ENCODE measurements at places on chromosomes 7 and 10. TPM values are rescaled to one million over a fixed set of nuclear protein-coding genes. Genes with fewer than 3 reads are reported as not detected.

DNA sequence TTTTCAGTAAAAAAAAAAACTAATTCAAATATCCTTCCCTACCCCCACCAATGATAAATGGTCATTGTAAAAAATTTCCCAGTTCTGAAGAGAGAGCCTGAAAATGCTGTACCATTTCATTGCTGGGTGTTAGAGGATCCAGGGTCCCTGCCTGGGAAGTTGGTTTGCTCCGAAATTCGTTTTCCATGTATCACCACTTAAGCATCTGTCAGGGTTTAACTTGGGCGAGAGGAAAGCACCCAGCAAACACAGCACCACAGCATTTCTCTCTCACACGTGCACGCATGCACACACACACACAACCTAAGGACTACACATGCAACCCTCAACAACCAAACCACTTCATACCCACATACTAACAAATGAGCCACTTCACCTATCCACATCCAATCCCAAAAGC lies 42.1 kb upstream of the EMX2 start:
- ATAC-seq, result no peak

DNA sequence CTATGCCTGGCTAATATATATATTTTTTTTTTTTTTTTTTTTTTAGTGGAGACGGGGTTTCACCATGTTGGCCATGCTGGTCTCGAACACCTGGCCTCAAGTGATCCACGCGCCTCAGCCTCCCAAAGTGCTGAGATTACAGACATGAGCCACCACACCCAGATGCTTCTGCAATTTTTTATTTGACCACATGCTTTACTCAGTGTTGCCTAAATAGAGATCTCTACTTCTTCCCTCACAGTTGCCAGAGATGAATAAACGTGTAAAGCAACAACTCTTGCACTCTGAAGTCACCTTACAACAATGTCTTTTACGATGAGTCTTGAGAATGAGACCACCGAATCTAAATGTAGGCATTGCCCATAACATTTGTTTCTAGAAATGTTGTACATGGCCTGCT lies 107.9 kb upstream of the FRMD4A start:
- no peak for ATAC-seq

Gene FAM180A
- total RNA-seq, result 0.16 TPM

DNA sequence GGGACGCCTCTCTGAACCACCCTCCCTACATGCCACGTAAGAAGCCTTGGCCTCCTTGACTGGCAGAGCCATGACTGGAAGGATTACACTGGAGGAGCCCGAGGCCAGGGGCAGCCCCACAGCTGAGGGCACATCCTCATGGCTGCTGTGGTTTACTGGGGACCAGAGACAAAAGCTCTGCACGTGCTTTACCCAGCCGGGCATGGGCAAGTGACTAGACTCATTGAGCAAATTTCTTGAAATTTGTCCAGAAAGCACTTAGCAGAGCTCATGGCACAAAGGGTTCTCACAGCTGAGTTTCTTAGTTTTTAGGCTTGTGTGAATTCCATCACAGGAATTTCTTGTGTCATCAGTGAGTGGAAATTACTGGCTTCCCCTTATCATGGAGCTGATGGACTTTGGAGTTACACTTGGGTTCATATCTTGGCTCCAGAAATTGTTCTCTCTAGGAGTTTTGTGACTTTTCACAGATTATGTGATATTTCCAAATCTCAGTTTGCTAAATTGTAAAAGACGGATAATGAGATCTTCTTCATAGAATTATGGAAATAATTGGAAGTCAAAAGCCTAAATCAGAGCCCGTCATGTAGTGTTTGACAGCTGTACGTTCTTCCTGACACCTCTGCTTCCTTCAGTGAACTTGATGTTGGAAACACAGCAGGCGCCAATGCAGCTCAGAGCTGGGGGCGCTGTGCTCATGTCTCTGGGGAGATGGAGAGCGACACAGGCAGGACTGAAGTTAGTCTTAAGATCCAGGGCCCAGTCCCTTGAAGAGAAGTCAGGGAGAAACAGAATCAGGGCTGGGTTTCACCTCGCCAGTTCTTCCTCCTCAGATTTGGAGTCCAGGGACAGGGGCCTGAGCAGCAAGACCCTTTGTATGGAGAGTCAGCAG lies 47.7 kb upstream of the MGAM2 start:
- no peak for ATAC-seq

Gene NME8
- not detected for total RNA-seq

- ATAC-seq, result no peak
Observed at GRCh38 chr10:60967260-60967659, 23.3 kb upstream of the RHOBTB1 start.

DNA sequence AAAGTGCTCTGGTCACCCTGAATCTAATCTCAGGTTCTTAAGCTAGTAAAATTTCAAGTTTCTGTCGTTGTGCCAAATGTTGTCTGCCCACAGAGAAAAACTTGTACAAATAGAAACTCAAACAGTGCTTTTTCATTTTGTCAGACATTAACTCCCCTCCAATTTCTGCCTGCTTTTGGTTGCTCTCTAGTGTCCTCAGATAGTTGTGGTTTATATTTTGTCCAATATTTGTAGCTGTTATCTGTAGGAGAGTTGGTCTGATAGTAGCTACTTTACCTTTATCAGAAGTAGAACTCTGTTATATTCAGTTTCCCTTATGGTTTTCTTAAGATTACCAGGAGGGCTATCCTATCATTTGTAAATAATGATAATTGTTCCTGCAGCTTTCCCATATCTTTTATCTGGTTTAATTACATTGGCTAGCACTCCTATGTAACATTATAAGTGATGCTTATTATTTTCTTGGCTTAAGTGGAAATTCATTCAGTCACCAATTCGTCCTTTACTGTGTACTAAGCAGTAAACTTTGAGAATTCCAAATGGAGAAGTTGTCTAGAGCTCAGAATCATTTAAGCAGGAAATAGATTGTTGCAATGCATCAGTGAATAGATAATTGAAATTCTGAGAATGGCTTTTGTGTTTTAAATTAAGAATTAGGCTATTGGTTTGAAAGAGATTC lies 91.0 kb downstream of the ANKIB1 start:
- no peak for ATAC-seq

- no peak for ATAC-seq
Observed at GRCh38 chr7:55303220-55303619, 61.9 kb upstream of the LANCL2 start.

DNA sequence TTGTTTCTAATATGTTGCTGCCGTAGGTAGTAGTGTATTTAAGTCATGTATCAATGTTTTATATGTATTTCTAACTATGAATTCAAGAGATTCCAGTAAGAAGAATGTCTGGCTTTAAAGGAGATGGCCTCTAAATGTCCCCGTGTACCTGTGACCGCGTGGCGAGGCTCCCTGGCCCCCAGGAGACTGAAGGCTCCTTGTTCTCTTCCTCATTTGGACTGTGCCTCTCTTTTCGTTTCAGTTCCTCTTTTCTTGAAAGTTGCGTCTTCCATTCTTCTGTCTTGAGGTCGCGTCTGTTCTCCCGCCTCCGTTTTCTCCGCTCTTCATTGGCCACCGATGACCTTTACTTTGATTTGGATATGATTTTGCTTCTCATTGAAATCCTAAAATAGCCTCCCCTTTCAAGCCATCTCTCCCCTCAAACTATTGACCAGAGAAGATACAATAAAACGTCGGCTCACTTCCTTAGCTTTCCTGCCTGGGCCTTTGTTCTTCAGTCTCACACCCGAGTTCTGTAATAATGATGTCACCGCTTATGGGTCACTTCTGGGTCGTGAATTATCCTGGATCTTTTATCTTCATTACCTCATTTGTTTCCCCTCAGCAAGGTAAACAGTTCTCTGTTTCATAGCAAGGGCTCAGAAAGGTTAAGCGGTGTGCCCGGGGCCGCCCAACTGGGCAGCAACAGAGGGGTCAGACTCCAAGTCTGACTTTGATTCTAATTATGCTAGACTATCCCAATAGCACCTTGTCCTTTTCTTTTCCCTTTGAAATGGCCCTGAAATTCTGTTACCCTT lies 28.7 kb downstream of the WIPI2 start:
- ATAC-seq, result peak; percentile 84

DNA sequence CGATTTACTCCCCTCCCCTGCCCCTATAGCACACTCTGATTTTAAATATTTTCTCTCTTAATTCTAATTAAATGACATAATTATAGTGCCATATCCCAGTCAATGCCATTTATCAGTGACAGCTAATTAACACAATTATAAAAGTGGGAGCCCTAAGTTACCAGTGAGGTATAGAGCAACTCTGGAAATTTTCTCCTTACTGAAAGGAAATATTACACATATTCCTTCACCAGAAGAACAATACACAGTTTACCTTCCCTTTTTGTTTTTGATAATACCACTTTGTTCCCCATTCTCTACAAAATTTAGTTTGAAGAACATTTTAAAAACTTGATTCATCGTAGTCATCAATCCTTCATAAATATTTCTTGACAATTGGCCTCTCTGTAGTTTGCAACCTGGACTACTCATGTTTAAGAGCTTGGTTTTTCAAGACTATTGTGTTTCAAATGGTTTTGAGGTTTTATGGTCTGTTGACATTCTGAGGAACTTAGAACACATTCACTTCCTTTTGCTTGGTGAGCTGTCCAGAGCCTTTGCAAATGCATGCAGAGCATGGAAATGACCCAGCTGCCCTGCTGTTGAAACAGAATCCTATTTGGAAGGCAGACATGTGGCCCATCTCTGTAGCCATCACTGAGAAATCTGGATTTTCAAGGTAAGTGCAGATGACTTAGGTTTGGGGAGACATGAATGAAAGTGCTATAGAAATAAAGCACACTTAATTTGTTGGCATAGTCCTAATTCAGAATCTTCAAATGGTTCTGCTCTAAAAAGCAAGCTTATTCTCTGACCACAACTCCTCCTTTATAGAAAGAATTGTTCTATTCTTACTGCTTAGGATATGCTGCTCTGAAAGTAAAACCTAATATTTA lies at the start of gene GPR141:
GPR141 (plus strand) TSS at position 521 of the 875 bp plus-strand sequence. CDS start 56,628 bp downstream, outside the sequence.
- ATAC-seq, result no peak

Gene DNMBP
- 4.8 TPM for total RNA-seq

Gene SPDYE11
- total RNA-seq, result 5.9 TPM

- ATAC-seq, result no peak
Observed at GRCh38 chr10:15306735-15307280, 64.3 kb downstream of the FAM171A1 start.

DNA sequence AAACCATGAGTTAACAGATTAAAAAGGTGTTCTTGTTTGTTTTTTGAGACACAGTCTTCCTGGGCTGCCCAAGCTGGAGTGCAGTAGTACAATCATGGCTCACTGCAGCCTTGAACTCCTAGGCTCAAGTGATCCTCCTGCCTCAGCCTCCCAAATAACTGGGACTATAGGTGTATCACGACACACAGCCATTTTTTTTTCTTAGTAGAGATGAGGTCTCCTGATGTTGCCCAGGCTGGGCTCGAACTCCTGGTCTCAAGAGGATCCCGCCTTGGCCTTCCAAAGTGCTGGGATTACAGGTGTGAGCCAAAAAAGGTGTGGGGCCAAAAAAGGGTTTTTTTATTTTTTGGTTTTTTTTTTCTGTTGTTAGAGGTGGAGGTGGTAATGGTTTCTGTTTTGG lies 29.3 kb downstream of the KMT2C start:
- peak; percentile 6 for ATAC-seq

GRCh38 chr7:50246551-50246950 lies 58.0 kb upstream of the IKZF1 start:
- no peak for ATAC-seq

Gene MYO3A
- total RNA-seq, result 0.94 TPM

DNA sequence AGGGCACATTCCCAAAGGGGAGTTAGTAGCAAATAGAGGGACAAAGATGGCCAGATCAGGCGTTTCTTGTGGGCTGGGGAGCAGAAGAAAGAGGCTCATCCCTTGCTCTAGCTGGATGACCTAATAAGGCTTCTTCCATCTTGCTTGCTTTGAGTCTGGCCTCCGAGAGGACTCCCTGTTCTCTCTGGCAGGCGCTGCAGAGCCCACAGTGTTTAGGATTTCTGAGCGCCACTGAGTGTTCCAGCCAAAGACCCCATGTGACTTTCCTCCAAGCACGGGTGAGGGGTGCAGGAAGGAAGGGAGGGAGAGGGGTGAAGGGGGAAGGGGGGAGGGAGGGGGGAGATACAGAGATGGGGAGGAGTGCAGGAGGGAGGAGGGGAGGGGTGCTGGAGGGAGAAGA lies 203.8 kb upstream of the SVIL start:
- ATAC-seq, result no peak

Gene PRKAR2B
- total RNA-seq, result 17.7 TPM

Gene FGFBP3
- 11.4 TPM for total RNA-seq

DNA sequence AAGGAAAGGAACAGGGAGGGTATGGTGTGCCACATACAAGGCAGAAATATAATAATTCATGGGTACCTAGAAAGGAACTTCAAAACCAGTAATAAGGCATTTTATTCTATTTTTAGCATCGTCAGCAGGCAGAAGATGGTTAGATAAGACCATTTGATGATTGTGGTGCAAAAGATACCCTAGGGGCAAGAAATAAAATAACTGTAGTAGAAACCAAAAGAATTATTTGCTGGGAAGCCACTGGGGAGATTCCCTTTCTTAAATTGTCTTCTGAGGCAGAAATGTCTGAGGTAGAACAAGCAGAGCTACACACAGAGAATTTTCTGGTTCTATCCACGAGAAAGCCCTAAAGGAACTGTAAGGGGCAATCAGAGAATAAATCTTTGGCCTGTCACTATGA lies 64.3 kb upstream of the PCGF5 start:
- ATAC-seq, result no peak

All from motor neuron (in vitro differentiated cells).